ENCODE measurements at places on chromosomes 5 and 9. TPM values are rescaled to one million over a fixed set of nuclear protein-coding genes. Genes with fewer than 3 reads are reported as not detected.

ADAMTS6 gene
- total RNA-seq, result 578 TPM

BTNL9 gene
- total RNA-seq, result 0.11 TPM

GLDC gene
- not detected for total RNA-seq

GSN gene
- total RNA-seq, result 744 TPM

GCNT4 gene
- total RNA-seq, result 7.5 TPM

RBM18 gene
- total RNA-seq, result 8.4 TPM

GMCL2 gene
- not detected for total RNA-seq

HAVCR1 gene
- not detected for total RNA-seq

ARL14EPL gene
- not detected for total RNA-seq

GZMA gene
- not detected for total RNA-seq
